ENCODE measurements at places on chromosomes 5 and 9.

DNA sequence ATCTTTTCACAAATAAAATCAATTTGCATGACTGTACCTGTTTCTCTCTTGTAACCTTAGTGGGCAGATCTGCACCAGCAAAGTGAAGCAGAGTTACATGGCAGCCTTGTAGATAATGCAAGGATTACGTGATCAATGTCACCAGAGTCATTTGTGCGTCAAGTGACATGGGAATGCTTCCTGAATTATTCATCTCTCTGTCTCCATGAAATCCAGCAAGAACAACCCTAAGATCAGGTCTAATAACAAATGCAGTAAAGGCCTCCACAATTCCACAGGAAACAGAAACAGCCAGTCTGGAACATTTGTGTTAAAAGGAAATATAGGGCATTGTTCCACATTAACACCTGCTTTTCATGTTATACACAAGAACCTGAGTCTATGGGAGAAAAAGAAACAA is 7.8 kb downstream of the GZMA start:
- no peak for DNase-seq

- DNase-seq: no peak
These were observed 59.7 kb downstream of the HMHB1 start for GRCh38 chr5:143871672-143872071.

DNA sequence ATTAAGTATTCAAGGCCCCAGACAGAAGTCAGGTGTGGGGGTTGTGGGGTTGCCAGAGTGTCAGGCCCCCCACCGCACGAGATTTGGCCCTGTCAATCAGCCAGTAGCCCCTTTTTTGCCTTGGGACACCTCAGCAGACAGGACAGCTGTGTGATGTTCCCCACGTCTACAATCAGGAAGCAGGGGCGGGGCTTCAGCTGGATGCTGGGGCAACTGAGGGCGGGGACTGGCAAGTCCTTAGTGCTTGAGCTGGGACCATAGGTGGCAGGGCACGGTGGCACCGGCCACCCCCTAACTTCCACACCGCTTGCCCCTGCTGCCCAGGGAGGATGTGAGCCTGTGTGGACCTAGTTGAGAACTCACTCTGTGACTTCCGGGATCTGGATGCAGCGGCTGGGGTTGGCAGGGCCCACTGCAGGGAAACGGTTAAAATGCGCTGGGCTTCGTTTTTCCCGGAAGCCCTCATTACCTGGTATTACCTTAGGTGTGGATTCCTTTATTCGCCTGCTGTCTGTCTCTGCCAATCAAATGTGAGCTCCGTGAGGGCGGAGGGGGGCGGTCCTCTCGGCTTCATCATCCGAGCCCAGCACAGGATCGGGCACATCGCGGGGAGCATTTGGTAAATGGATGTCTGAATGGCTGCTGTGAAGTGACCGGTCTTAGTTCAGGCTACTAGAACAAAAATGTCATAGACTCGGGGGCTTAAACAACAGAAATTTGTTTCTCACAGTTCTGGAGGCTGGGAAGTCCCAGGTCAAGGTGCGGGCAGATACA is 7.5 kb upstream of the GTF3C5 start:
- no peak for DNase-seq

DNA sequence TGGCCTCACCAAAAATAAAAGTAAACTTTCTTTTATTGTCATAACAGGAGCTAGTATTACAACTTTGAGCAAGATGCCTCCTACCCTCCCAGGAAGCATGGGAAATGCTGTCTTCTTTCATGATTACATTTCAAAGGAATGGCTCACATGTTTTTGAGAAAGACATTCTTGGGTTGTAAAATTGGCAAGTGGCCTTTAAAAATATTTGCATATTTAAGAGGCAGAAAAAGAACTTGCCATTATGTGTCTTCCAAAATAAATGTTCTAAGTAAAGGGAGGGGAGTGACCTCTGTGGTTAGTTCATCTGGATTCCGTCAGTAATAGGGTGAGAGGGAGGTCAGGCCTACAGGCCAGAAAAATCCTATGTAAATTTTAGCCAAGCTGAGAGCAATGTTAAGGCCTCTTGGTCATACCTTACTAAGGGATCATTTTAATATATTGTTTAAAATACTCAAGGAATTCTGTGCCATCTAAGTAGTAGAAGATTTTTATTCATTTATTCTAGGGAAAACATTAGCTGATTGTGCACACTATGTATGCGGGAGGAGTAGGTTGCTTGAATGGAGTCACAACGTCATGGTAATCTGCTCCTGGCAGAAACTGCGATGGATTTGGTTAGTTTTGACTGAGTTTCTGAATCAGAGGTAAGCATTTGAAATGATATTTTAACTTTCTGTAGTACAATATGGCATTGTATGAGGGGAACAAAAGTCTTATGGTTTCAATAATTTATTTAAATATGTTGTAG is 1485.7 kb upstream of the CDH9 start:
- no peak for DNase-seq

DNA sequence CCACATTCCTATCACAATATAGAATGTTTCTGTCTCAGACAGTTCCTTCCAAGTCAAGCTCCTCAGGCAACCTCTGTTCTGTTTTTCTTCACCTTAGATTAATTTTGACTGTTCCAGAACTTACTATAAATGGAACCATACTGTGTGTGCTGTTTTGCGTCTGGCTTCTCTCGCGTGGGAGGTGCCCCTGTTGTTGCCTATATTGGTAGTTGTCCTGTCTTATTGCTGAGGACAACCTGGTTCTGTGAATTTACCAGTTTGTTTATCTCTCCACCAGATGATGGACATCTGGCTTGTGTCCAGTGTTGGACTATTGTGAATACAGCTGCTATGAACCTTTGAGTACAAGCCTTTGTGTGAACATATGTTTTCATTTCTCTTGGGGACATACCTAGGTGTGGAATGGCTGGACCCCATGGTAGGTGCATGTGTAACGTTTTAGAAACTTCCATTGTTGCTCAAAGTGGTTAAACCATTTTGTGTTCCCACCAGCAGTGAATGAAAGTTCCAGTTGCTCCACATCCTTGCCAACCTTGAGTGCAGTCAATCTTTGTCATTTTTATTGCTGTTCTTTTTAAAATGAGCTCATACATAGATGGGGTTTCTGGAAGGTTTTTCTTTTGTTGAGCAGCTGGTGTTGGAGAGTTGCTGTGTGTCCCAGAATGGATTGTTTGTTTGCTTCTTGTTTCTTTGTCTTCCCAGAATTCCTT is 18.1 kb downstream of the HMCN2 start:
- DNase-seq: no peak

DNA sequence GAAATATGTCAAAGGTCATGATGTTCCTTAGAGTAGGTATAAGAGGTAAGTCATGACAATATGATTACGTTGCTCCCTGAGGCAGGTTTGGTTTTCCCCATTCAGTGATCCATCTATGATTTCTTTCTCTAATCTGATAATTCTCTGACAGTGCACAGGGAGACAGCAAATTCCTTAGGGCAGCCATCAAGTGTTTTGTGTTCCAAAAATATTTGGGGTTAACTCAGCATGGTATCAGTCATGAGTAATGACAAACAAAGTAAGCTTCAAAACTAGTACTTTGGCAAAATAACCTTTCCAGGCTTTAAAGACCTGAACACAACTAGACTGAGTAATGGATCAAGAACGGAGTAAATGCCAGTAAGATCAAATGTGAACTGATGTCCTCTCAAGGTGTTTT is 55.3 kb upstream of the SPATA31E1 start:
- no peak for DNase-seq

DNA sequence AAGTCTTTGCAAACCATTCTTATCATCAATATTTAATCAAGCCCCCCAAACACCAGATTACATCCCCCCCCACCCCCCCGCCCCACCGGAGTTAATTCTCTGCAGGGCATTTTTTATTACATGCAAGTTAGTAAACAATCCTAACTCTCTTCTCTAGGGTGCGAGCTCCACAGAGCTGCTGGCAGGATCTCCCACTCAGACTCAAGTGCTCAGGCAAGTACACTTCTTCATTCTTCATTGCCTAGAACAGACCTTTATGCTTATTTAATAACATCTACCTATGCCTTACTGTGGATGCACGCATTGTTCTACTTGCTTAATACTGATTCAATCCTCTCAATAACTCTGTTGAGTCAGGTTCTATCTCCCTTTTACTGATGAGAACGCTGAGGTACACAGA is 9.9 kb downstream of the SAXO1 start:
- no peak for DNase-seq

DNA sequence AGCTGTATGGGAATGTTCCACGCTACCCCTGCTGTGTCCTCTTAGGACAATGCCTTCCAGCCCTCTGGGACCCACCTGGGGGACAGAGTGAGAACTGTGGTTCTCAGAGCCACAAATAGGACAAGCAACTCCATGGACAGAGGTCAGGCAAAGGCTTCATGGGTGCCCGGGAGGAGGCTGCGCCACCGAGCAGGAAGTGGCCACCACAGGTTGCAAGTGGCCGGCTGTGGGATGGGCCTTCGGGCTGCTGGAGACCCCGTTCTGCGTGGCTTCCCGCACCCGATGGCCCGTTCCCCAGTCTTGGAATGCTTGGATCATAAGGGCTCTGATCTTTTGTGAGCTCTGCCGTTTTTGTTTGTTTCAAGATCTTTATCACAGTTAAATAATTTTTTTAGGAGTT is 118.8 kb downstream of the BOD1 start:
- DNase-seq: no peak

DNA sequence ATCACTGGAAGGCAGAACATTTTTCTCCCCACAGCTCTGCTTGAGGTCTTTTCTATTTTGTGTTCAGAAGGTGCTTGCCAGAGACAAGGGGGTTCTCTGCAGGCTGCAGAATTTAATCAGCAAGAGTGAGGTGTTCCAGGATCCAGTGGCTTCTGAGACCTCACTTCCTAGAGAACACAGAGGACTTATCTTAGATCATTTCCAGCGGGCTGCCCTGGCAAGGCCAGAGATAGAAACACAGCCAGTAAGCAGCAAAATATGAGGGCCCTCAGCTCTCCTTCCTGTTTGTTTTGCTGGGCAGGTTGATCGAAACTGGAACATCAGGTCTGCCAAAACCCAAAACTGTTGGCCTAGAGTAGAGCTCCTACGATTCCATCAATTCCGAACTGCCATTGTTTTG is 187.3 kb downstream of the DIRAS2 start:
- DNase-seq: no peak

DNA sequence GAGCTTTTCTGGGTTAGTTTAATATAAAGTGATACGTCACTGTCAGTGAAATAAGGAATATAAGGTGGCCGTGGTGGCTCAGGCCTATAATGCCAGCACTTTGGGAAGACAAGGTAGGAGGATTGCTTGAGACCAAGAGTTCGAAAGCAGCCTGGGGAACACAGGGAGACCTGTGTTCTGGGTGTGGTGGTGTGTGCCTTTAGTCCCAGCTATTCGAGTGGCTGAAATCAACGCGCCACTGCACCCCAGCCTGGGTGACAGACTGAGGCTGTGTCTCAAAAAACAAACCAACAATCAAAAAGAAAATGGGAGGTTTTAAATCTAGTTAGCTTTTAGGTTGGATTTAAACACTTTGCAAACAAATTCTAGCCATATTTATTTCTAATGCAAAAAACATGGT is 53.1 kb downstream of the NSD1 start:
- DNase-seq: no peak

DNA sequence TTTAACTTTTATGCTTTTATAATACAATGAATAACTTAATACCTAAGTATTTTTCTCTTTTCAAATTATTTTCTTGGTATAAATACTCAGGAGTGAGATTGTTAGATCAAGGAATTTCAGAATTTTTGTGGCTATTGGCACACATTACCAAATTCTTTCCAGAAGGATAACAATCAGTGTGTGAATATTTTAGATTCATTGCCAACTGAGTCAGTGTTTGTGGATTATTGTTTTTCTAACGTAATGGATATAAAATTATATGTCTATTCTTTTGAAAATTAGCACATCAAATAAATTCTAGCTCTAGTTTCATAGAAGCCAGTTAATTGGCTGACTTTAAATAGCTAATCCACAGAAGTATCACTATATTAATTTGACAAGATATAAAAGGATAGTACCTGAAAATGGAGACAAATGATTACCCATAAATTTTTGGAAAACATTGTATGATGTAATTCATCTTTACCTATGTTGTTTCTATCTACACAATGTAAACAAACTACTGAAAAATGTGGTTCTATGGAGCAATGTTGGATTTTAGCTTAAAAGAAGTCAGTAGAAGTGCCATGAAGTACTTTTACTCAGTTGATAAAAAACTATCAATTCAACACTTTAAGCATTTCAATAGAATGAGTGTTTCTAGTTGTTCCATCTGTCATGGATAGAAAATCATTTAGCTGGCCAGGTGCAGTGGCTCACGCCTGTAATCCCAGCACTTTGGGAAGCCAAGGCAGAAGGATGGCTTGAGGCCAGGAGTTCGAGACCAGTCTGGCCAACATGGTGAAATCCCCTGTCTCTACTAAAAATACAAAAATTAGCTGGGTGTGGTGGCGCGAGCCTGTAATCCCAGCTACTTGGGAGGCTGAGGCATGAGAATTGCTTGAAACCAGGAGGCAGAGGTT is 185.1 kb downstream of the ADAMTSL1 start:
- DNase-seq: no peak

- no peak for DNase-seq
These were observed 17.8 kb downstream of the BRD3 start for GRCh38 chr9:134049772-134050588.

- no peak for DNase-seq
These were observed 88.9 kb downstream of the EBF1 start for GRCh38 chr5:159010661-159011442.

- DNase-seq: no peak
These were observed 21.9 kb downstream of the F2R start for GRCh38 chr5:76737846-76738245.

GRCh38 chr9:125852386-125852785 is 105.2 kb downstream of the PBX3 start:
- DNase-seq: no peak

DNA sequence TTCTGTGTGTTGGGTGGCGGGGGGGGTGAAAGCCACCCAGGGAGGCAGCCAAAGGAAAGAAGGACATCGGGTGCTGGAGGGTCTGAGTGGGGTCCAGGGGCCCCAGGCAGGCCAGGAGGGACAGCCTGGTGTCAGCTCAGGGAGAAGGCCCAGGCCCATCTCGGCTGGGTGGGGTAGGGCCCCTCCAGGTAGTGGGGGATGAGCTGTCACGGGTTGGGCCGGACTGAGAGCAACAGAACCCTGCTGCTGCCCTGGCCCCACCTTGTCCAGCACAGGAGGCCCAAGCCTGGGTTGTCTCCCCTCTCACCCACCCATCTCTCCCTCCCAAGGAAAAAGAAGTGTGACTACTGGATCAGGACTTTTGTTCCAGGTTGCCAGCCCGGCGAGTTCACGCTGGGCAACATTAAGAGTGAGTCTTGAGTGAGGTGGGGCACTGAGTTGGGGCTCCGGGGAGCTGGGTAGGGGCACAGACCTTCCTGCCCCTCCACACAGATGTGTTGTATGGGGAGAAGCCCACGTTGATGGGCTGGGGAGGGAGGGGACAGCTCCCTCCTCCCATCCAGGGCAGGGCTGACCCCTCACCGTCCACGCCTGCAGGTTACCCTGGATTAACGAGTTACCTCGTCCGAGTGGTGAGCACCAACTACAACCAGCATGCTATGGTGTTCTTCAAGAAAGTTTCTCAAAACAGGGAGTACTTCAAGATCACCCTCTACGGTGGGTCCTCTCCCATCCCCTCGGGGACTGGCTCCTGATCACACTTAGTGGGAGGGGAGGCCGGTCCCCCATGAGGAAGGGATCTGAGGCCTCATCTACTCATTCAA is 2.3 kb downstream of the LCN2 start:
- no peak for DNase-seq

Data from activated T-helper 1 cell treated with anti-CD3 and anti-CD28 coated beads, Interleukin-2, amount 50 U/mL, for 16 hours (primary cell).